Cerebellar cortex (tissue), 1 donor: ENCODE measurements at places on chromosomes 6 and 20.

DNA sequence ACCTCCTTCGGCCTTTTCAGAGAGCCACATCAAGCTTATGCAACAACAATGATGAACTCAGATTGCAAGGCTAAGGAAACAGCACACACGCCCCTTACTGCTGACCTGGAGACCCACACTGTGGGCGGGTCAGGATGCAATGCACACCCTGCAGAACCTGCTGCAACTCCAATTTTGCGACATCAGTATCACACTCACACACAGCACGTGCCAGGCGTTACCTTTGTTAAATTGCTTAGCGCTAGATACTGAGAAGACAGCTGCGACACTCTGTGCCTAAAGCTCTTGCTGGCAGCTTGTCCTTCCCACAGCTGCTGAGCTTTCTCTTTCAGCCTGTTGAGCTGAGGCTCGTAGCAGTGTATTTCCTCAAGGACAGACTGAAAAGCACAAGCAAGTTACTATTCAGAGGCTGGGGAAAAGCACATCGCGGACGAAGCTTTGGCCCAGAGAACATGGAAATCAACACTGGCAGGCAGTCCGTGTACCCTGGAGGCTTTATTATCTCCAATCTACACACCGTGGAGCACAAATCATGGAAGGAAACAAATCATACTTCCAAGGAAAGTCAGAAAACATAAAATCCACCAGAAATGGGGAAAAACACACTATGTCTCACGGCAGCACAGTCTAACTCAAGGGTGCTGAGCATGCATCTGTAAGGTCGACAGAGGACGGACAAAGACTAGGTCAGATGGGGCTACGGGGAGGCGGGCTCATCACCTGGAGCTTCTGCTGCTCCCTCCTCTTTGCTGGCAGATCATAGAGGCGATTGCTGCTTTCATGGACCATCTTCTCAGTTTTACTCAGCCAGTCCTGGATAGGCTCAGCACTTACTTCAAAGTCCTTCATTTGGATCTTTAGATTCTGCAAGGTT lies 268.2 kb downstream of the SYNE1 start:
- no peak for DNase-seq

GRCh38 chr6:48809245-48809644 lies 653.8 kb downstream of the MMUT start:
- DNase-seq, result no peak

GRCh38 chr6:128515550-128516513 lies 4.6 kb downstream of the PTPRK start:
- DNase-seq, result no peak

DNA sequence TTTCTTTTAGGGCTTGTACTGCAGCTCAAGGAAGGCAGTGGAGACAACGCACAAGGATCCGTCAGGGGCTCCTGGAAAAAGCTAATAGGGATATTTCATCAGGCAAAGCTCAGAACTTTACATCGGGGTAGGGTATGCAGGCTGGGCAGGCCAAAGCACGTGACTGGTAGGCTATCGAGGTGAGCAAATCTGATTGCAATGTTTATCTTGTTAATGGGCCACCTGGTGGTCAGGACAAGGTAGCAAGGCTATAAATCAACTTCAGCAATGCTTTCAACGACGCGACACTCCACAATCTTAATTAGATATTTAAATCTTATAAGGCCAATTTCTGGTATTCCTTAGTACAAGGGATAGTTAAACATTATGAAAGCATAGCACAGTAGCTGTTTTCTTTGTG lies 1302.8 kb upstream of the EYS start:
- DNase-seq, result no peak

DNA sequence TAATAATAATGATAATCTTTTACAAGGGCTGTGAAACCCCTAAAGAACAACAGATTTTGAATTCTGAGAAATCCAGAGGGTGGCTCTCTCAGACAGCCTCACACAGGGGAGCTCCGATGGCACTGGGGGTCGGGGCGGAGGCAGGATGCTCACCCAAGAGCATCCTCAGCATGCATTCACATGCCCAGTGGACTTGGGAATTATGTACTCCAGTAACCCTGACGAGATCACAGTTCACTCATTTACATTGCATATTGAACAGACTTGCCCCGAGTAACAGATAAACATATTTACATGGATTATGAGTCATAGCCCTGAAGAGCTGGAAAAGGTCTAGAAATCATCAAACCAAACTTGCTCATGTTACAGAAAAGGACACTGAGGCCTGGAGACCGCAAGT lies 482.7 kb upstream of the JARID2 start:
- DNase-seq, result no peak

- no peak for DNase-seq
Measured at GRCh38 chr20:55513954-55514353, 491.4 kb downstream of the CBLN4 start.
